Amniotic epithelial cell (primary cell): ENCODE measurements at places on chromosomes 1 and 21.

GRCh38 chr21:16837321-16837720 lies 675.5 kb upstream of the CXADR start:
- peak; percentile 11 for DNase-seq

DNA sequence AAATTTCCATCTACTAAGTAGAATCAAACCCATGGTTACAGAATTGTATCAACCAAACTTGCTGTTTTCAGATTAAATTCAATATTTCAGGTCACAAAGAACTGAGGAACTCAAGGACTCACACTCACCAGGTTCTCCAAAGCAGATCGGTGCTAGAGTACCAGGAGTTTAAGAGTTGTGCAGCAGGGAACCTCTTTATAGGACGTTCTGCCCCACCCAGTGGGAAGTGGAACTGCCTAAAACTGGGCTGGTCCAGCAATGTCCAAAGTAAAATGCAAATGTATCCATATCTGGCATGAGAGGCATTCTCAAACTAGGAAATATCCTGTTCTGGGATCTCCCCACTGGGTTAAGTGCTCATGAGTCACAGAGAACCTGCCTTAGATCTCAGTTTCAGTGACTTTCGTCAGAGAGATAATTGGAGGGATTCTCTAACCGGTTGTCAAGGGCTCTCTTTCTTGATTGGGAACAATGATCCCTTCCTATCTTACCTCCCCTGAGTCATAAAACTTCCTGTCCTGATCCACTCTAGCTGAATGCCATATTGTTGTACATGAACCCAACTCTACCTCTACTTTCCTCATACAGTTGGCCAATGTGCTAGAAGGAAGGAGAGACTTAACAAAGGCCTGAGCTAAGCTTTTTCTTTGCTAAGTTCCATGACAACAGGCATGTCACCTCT lies at the start of gene SPRR2D:
TSS of gene SPRR2D (minus strand) at position 171 of the 682 bp plus-strand sequence. CDS start 774 bp downstream, outside the sequence.
- no peak for DNase-seq

DNA sequence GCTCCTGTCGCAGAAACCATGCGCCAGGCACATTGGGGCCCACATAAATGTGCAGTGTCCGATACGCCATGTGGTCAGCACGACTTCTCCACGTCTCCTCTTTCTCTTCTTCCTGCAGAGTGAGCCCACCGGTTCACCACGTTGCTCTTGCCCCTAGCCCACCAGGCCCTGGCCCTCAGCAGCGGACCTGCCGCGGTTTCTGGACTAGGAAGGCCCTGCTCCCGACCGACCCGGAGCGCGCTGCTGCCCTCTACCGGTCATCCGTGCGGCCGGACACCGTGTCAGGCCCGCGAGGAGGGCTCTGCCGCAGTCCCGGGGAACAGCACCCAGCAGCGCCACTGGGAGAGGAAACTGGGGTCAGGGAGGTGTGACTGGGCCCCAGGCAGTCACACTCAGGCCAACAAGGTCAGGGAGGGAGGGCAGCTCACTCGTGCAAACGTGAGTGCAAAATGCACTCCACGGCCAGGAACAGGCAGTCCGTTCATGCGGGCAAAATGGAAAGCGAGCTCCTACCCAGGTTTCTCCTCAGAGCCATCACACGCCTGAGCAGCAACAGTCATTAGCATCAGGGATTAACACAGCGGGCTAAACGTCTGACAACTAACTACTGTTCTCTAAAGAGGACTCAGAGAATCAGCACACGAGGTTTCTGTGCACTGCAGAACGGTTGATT lies 13.7 kb downstream of the TLR5 start:
- DNase-seq: peak; percentile 21

DNA sequence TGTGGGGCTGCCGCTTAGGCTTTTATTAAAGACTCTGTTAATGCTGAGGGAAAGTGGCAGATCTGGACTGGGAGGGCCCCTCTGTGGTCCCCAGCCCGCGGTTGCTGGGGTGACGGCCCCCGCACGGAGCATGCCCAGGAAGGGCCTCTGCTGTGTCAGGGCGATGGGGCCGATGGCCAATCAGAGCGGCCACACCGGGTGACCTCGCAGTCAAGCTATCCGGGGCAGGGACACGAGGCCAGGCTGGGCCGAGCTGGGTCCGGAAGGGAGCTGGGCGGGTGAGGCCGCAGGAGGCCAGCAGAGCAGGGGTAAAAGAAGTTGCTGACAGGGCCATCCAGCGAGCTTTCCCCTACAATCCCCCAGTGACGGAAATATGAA lies 145.1 kb downstream of the CASZ1 start:
- no peak for DNase-seq

DNA sequence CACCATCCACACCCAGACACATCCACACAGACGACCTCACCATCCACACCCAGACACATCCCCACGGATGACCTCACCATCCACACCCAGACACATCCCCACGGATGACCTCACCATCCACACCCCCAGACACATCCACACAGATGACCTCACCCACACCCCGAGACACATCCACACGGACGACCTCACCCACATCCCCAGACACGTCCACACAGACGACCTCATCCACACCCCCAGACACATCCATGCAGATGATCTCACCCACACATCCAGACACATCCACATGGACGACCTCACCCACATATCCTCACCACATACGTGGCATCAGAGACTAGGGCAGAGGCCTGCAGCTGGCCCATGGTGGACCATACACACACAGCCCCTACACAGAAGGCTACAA lies 14.7 kb upstream of the FABP3 start:
- peak; percentile 31 for DNase-seq

- no peak for DNase-seq
Observed at GRCh38 chr1:47545912-47546483, 108.2 kb downstream of the FOXD2 start.
